ENCODE measurements at places on chromosomes 12 and 14. TPM values are rescaled to one million over a fixed set of nuclear protein-coding genes. Genes with fewer than 3 reads are reported as not detected.

The CACNA2D4 gene
- 0.72 TPM for total RNA-seq

The KLRD1 gene
- 5.1 TPM for total RNA-seq

The LIN7A gene
- total RNA-seq: 23.4 TPM

The PPP4R4 gene
- 0.72 TPM for total RNA-seq

The INSM2 gene
- total RNA-seq: 1.7 TPM

The EIF2S3B gene
- 3.9 TPM for total RNA-seq

The SLCO1A2 gene
- total RNA-seq: 7.0 TPM

The OTX2 gene
- total RNA-seq: 3.4 TPM

The ETFBKMT gene
- total RNA-seq: 8.9 TPM

The PGF gene
- 9.4 TPM for total RNA-seq

The SLC38A4 gene
- 22.1 TPM for total RNA-seq

The CD27 gene
- not detected for total RNA-seq

The CYP27B1 gene
- total RNA-seq: not detected

The CCDC184 gene
- 0.72 TPM for total RNA-seq

The NPFF gene
- total RNA-seq: not detected

The NEUROD4 gene
- 3.4 TPM for total RNA-seq

The RNASE2 gene
- 1.4 TPM for total RNA-seq

The DIABLO gene
- 68.6 TPM for total RNA-seq

The PLXNC1 gene
- total RNA-seq: 12.3 TPM

The PCED1B gene
- 6.5 TPM for total RNA-seq

The PLEKHH1 gene
- total RNA-seq: 3.4 TPM

The NCKAP5L gene
- total RNA-seq: 9.9 TPM

The LYZ gene
- total RNA-seq: 16.4 TPM

The MYF5 gene
- total RNA-seq: 7.5 TPM

The FIGNL2 gene
- 0.48 TPM for total RNA-seq

The IPO4 gene
- 7.7 TPM for total RNA-seq

The DIO2 gene
- total RNA-seq: 4.8 TPM

The FITM1 gene
- total RNA-seq: 3.6 TPM

The ERP27 gene
- total RNA-seq: 0.24 TPM

The SAMD15 gene
- total RNA-seq: 3.6 TPM

The NELL2 gene
- 11.1 TPM for total RNA-seq

The GYS2 gene
- 0.48 TPM for total RNA-seq

The KRT78 gene
- 8.7 TPM for total RNA-seq

The AQP6 gene
- 0.48 TPM for total RNA-seq

The TMEM233 gene
- total RNA-seq: 1.7 TPM

The SERPINA1 gene
- total RNA-seq: 15.6 TPM

The SPX gene
- 7.7 TPM for total RNA-seq

The MEG3 gene
- total RNA-seq: 815 TPM

The DDIT3 gene
- 20.7 TPM for total RNA-seq

The HPD gene
- total RNA-seq: not detected

The TSPAN8 gene
- 3.6 TPM for total RNA-seq

The CD4 gene
- total RNA-seq: 10.4 TPM

The BDKRB1 gene
- total RNA-seq: 16.6 TPM

The EGLN3 gene
- total RNA-seq: 121 TPM

The DPPA3 gene
- not detected for total RNA-seq

The PLBD2 gene
- total RNA-seq: 19.3 TPM

The CD63 gene
- 1,689 TPM for total RNA-seq

The RIPK3 gene
- total RNA-seq: 5.3 TPM

The A2M gene
- 124 TPM for total RNA-seq

The SERPINA5 gene
- 0.24 TPM for total RNA-seq

The HOXC11 gene
- 7.7 TPM for total RNA-seq

The PWP1 gene
- total RNA-seq: 59.2 TPM

The RILPL1 gene
- total RNA-seq: 8.2 TPM

The LRIG3 gene
- 150 TPM for total RNA-seq

The AQP2 gene
- total RNA-seq: 0.24 TPM

The TAPBPL gene
- 3.6 TPM for total RNA-seq

Data from umbilical cord (tissue), 2 donors.